T-helper 2 cell (primary cell): ENCODE measurements at places on chromosomes 5 and 9.

DNA sequence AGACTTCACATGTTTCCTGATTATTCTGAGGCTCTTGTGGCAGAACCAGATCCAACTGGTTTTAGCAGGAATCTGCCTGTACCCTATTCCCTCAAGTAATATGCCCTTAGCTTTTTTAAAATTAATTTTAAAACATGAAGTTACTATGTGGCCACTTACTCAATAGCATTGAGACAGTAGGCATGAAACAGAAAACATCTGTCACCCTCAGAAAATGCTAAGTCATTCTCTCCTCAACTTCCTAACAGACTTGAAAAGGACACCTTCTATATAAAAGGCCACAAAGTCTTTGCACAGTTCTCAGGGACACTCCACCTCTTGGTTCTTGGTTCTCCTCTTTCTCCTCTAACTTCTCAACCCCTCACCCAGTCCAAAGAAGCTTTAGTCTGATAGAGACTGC is 277.8 kb downstream of the RAB3C start:
- DNase-seq: no peak

DNA sequence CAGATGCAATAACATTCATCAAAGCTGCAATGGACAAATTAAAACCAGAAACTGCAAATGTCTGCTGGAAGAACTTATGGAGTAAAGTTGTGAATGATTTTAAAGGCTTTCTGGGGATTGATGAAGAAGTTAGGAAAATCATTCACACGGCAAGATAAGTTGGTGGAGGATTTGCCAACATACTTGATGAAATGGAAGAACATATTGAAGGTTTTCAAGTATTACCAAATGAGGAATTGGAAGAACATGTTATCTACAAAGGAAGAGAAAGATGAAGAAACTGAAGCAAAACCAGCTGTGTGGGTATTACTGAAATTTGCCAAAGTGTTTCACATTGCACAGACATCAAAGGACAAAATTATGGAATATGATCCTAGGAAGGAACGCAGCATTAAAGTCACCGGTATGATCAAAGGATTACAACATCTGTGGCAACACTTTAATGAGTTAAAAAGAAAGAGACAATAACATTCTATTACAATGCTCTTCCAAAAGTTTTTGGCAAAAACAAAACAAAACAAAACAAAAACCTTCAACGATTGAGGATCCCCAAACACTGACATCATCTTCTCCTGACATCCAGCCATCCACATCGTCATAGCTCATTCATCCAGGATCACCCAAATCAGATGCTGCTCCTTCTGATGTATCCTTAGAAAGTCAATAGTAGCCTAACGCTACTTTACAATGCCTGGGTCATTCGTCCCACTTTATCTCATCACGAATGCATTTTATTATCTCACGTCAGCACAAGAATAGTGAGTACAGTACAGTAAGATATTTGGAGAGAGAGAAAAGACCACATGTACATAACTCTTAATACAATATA is 61.3 kb upstream of the SMC5 start:
- no peak for DNase-seq

DNA sequence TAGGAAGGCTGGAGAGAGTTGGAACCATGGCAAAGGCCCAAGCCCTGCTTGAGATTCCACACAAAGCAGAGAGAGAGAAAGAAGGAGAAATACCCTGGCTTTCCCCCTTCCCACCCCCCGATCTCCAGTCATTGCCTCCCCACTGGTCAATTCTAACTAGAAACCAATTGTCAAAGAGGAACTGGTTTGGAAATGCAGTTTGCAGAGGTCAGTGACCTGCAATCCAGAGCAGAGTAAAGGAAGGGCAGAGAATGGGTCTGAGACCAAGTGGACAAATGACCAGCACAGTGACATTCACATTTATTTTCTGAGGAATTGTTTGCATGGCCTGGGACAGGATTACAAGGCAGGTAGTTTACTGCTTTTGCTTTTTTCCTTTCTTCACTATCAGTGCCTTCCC is 37.5 kb upstream of the ZFYVE16 start:
- DNase-seq: no peak

- DNase-seq: no peak
Observed at GRCh38 chr5:75839547-75839946, 122.3 kb upstream of the POC5 start.

- DNase-seq: no peak
Observed at GRCh38 chr5:133381041-133381440, 231.3 kb downstream of the FSTL4 start.

GRCh38 chr9:128409978-128410377 is 10.7 kb upstream of the CERCAM start:
- DNase-seq: no peak

DNA sequence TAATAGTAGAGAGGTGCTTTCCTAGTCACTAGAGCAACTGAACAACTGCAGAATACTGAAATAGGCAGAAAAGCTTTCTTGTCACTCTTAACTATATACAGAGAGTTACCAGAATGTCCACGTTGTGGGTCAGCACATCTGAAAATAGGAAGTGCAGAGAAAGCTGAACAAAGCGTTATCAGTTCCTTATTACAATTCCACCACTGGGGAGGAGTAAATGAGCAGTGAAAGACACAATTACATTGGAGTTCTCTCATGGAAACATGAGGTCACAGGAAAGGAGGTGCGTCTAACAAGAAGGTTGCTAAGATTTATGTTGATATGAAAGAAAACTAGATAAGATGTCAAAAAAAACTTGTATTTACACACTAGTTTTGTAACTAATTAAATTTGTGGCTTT is 461.9 kb upstream of the COX7C start:
- DNase-seq: no peak

GRCh38 chr5:148951612-148952011 is 111.2 kb downstream of the SH3TC2 start:
- no peak for DNase-seq

- DNase-seq: no peak
Observed at GRCh38 chr5:87150630-87151029, 117.1 kb upstream of the RASA1 start.

DNA sequence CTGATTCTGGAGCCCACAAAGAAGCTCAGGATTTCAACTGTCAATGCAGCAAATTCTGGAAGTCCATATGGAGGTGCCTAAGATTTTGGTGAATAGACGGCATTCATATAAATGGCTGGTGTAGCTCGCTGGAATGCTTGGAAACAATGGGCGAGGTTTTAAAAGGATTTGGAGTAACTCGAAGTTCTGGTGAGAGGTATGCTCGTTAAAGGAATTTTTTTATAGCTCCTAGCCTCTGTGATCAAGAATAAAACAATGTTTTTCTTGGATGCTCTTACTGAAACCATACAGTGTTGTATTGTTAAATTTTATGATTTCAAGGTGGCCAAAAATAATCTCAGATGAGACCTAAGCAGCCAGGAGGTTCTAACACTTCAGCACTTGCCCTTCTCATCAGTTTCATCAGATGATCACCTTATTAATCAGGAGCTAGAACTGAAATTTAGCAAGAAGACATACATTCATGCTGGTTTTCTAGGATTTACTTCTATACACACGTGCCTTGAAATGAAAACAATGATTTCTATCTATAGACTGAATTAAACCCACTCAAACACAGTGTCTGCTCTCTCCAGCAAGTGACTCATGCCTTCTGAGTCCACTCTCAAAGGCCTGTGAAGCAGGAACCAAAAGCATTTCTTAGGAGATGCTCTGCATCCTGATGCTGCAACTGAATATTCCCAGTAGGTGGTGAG is 79.2 kb downstream of the OTULIN start:
- no peak for DNase-seq

DNA sequence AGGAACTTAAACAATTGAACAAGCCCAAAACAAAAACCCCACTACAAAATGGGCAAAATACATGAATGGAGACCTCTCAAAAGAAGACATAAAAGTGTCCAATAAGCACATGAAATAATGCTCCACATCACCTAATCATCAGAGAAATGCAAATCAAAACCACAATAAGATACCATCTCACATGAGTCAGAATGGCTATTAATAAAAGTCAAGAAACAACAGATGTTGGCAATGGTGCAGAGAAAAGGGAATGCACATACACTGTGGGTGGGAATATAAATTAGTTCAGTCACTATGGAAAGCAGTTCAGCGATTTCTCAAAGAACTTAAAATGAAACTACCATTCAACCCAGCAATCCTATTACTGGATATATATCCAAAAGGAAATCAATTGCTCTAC is 337.4 kb upstream of the GRIA1 start:
- DNase-seq: no peak

- DNase-seq: no peak
Observed at GRCh38 chr9:124757616-124758015, 13.5 kb downstream of the NR6A1 start.

DNA sequence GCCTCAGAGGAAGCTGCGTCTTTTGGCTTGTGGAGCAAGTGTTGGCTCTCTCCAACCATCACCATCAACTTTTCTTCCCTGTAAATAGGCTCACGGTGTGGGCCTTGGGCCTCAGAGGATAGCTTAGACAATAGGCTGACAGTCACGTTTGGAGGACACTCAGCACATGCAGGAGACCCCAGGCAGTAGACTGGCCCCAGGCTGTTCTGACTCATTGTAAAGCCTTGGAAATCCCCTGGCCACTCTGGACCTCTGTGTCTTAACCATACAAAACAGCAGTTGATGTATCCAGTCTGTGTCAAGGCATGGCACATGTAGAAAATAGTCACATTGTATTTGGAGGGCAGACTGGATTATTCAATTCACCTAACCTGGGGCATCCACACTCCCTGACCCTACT is 18.6 kb downstream of the CD74 start:
- DNase-seq: no peak

- no peak for DNase-seq
Observed at GRCh38 chr5:1244976-1245375, 19.8 kb downstream of the SLC6A18 start.

DNA sequence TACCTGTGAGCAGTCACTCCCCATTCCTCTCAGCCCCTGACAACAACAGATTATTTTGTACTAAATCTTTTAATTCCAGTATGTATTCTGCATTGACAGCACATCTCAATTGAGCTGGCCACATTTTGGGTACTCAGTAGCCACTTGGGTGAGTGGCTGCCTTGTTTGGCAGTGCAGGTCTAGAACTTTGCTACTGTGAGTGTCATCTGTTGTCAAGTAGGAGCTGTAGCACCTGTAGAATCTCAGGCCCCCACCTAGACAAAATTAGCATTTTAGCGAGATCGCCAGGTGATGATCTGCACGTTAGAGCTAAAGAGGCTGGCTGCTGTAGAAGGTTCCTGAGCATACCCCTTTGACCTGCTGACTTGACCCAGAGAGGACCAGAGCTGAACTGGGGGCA is 44.4 kb upstream of the CPEB4 start:
- no peak for DNase-seq

DNA sequence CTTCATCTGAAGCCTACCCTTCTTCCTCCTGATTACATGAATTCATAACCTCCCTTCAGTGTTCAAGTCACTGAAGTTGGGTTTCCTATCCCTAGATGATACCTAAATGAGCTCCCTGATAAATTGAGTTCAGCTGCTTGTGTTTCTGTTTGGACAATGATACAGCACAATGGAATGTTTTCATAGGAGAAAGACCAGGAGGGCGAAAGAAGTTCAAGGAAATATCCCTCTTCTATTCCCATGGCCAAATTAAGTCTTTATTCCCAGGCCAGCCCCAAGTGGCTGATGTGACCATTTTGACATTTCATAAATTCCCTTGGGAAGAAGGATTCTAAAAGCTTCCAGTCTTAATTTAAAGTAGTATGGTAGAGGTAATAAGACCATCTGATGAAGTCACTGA is 555.8 kb upstream of the CLINT1 start:
- no peak for DNase-seq

DNA sequence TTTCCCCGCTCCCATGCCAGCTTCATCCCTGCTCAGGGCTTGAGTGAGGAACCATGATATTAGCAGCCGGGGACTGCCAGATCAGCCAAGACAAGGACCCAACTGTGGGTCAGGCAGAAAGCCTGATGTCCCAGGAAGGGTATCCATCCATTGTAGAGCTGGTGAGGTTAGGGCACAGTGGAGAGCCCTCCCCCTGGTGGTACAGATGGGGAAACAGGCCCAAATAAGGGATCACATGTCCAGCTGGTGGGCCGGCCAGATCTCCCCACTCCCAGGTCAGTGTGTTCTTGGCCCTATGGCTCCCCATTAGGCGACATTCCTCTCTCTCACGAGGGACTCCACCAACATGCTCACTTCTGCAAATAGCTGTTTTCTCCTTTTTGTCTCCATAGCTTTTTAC is 9.0 kb downstream of the CDX1 start:
- DNase-seq: no peak

DNA sequence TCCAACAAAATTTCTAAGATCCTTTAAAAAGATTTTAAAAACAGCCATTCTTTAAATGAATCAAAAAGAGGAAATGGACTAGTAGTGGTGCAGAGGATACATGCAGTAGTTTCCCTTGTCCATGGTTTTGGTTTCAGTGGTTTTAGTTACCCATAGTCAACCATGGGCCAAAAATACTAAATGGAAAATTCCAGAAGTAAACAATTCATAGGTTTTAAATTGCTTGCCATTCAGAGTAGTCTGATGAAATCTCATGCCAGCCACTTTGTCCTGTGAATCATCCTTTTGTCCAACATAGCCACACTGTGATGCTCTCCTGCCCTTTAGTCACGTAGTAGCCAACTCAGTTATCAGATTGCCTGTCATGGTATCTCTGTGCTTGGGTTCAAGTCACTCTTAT is 286.1 kb downstream of the ANXA1 start:
- no peak for DNase-seq

- DNase-seq: no peak
Observed at GRCh38 chr9:114894609-114895433, 35.6 kb downstream of the TNFSF8 start.

DNA sequence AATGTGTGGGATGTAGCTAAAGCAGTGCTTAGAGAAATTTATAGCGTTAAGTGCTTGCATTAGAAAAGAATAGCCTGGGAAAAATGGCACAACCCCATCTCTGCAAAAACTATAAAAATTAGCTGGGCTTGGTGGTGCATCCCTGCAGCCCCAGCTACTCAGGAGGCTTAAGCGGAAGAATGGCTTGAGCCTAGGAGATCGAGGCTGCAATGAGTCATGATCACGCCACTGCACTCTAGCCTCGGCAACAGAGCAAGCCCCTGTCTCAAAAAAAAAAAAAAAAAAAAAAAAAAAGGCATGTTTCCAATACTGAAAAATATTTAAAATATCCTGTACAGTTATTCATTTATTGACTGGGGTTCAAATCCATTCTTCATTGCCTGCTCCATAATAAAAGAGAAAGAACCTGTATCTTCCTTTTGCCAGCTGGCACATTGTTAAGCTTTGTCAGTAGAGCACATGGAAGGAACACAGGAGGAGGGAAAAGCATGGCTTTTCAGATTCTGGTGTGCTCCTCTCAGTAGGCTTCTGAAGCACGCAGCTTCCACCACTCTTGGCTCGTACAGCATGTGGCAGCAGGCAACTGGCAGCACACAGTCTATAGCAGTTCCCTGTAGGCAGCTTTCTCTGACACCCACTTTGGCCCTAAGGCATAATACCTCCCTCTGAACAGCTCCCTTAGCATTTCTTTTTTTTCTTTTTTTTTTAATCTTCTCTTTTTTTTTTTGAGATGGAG is 73.5 kb downstream of the TRIM36 start:
- no peak for DNase-seq

DNA sequence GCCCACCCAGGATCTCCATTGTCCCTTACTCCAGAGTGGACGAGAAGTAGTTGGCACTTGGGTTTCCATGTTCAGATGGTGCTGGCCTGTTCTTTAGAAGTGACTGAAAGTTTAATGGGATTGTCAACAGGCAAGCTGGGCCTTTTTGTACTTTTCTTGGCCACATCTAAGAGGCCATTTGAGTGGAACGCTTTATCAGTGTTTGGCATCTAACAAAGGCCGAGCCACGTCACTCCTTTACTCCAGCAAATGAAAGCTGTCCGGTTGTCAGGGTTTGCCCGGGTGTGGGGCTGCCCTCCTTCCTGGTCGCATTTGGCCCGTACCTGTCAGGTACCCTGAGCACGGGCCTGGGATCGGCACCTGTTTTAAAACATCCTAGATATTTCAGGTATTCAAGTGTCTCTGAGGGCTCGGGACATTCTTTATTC is 71.5 kb downstream of the RCL1 start:
- no peak for DNase-seq
